Astrocyte (in vitro differentiated cells and primary cell): ENCODE measurements at places on chromosomes 5 and 9. TPM values are rescaled to one million over a fixed set of nuclear protein-coding genes. Genes with fewer than 3 reads are reported as not detected.

- no peak for DNase-seq
Observed at GRCh38 chr5:104573949-104574709, 1011.5 kb upstream of the NUDT12 start.

Gene CYLC2
- not detected in 2 replicates for total RNA-seq

Gene MCC
- 26.9 and 27.2 TPM in 2 replicates for total RNA-seq

DNA sequence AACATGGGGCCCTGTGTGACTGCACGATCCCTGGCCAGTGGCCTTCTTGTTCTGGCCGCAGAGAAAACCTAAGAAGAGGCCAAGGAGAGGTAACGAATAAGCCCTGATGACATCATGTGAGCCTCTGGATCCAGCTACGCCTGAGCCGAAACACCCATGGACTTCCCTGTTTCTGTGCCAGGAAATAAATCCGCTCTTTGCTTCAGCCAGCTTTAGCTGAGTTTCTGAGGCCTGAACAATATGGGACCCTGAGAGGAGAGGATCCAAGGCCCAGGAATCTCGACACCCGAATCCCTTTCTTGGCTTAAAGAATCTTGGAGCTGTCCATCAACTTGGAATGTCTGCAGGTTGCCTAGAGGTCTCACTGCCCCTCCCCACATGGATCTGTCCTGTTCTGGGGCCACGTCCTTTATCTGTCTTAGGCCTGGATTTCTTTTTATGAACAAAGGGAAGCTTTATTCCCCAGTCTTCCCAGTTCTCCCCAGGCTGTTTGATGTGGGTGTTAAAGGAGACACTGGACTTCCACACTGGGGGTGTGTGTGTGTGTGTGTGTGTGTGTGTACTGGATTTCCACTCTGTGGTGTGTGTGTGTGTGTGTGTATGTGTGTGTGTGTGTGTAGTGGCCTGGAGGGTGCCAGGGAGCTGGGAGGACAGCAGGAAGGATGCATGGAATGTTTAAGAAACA, 13.7 kb downstream of the IER5L start:
- DNase-seq: peak; percentile 49

- DNase-seq: peak; percentile 22
Observed at GRCh38 chr5:163269624-163270023, 167.8 kb upstream of the CCNG1 start.

DNA sequence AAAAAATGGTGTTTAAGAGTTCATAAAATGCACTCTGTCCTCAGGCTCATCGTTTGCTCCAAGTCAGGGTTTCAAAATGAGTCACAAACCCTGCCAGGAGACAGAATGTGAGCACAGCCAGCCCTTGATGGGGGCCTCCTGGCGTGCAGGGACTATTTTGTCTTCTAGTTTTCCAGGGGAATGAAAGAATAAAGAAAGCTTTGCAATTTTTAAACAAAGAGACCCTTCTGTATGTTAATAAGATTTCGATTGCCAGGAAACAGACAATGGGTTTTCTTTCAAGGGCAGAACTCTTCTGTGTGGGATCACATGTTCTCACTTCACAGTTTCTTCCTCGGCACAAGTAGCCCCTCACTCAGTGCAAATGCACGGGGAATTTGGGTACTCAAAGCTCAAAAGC, 121.4 kb upstream of the C6 start:
- DNase-seq: no peak

Gene ZFYVE16
- total RNA-seq: 48.5 and 48.8 TPM in 2 replicates

Gene TENT4A
- 16.8 and 18.8 TPM in 2 replicates for total RNA-seq

DNA sequence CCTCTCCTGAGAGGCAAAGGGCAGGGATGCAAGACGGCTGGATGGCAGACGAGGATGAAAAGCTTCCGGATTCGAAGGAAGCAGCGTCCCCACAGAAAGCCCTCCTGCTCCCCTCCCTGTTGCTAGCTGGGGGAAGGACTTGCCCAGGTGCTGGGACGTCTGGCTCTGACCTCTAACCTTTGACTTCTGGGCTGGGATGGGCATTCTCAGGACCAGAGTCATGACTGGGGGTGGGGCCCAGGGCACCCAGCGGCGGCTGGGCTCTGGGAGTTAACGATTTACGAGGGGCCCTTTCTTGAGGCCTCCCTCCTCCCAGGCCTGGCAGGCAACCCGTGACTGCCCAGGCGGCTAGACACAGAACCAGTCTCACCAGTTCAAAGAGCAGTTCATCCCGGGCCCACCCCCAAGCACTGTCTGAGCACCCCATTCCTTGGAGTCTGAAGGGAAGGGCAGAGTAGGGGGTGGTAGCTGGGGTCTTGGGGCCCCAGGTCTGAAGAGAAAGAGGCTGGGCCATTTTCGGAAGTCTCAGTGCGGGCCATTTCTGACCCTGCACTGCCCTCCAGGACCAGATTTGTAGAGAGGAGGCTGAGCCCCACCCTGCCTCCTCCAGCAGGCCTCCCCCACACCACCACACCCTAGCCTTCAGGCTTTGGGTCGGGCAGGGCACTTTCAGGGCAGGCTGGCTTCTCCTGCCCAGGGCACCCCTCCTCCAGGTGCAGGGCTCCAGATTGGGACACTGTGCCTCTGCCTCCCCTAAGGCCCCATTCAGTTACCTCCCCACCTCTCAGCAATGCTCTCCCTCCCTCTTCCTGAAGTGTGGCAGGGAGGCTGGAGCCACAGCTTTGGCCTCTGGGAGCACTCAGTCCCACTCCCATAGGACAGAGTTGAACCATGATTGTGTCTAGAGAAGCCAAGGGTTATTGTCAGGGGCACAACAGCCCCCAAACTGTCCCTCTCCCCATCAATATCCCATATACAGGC, 5.0 kb upstream of the CXXC5 start:
- no peak for DNase-seq

GRCh38 chr5:133399247-133399891, 213.0 kb downstream of the FSTL4 start:
- no peak for DNase-seq
